NCI-H1092 (cell line): ENCODE measurements at places on chromosomes 1 and 21.
A peak's percentile ranks its signal among the peaks of the same experiment; 100 is the strongest.

GRCh38 chr21:39972976-39973770 is 105.9 kb downstream of the PCP4 start:
- DNase-seq, result no peak

GRCh38 chr1:208333676-208334075 is 89.5 kb upstream of the PLXNA2 start:
- DNase-seq, result no peak

DNA sequence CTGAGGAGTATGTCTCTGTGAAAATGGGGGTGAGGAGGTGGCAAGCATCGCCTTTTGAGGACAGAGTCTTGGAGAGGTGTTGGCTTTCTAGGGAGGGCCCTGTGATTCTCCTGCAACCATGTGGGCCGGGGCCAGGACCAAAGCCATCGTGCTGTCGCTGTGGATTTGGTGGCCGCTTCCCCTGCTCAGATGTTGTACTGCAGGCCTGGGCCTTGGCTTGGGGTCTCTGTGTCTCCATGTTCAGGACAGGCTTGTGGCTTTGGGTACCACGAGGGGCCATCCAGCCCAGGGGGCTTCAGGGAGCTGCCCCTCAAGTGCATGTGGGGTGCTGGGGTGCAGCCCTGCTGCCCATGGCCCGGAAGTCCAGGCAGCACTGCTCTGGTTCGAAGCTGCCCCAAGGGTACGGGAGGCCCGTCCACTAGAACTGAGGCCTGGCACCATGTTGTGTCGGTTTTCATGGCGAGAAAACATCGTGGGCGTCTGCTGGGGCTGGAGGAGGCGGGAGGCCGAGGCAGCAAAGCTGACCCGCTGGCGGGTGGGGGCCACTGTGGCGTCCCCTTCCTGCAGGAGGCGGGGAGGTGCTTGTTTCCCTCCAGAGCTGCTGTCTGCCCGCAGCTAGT is 55.4 kb downstream of the SKI start:
- DNase-seq, result no peak

DNA sequence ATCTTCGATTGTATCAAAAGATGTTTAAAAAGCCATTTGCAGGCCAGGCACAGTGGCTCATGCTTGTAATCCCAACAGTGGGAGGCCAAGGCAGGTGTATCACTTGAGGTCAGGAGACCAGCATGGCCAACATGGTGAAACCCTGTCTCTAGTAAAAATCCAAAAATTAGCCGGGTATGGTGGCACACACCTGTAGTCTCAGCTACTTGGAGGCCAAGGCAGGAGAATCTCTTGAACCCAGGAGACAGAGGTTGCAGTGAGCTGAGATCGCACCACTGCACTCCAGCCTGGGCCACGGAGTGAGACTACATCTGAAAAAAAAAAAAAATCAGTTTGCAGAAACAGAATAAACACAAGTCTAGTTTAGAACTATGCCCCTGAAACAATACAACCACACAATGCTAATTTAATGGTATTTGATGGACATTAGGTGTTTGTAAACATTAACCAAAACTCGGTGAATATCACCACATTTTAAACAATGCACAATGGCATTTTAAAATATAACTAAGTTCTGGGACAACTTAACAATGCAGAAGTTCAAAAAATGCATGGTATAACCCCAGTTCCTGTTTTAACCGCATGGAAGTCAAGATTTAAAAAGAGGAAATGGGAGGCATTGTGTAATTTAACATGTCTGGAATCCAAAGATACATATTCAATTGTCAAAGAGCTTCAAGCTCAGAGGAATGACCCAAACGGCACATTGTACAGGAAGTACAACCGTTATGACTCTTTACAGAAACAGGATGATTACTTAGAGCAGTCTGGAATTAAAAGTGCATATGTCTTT is 7.1 kb upstream of the PTTG1IP start:
- no peak for DNase-seq

DNA sequence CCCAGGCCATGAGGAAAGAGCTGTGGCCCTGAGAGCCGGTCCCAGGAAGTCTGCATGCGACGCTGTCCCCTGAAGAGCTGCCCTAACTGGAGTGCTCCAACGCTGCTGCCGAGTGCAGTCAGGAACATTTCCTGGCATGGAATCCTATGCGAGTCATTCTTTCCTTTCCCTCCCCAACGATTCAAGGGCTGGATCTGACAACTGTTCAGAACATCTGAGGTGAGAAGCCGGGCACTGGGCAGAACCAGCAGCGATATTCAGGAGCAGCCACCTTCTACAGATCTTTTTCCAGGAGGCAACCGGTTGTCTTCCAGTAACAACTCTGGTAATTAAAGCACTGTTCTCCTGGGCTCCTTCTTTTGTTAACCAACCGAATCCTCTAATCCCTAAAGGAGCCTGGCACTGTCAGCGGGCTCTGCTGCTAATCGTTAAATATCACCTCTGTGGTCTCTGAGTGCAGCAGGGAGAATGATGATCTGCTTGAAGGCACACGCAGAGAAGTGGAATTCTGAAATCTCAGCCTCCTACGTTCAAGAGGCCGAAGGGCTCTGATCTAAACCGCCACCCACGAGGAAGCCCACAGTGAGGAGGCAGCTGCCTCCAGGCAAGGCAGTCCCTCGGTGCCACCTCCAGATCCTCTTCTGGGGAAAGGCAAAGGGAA is 55.8 kb downstream of the SLC45A1 start:
- DNase-seq, result peak; percentile 35

DNA sequence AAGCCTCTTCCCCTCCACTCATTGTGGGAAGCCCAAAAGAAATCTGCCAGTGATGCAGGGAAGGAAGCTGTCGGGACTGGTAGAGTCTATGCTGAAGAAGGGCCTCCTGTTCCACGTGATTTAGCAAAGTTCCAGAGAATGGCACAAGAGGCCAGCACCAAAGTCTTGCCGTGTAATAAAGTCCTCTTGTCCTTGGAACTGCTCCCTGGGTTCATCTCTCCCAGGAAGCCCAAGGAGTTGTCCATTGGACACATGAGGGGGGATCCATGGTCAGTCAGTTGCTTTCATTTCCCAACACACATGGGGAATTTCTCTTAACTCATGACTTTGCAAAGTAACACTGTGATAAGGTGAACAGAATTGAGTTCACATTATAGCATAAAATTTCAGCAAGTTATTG is 116.1 kb upstream of the RAB4A start:
- no peak for DNase-seq

DNA sequence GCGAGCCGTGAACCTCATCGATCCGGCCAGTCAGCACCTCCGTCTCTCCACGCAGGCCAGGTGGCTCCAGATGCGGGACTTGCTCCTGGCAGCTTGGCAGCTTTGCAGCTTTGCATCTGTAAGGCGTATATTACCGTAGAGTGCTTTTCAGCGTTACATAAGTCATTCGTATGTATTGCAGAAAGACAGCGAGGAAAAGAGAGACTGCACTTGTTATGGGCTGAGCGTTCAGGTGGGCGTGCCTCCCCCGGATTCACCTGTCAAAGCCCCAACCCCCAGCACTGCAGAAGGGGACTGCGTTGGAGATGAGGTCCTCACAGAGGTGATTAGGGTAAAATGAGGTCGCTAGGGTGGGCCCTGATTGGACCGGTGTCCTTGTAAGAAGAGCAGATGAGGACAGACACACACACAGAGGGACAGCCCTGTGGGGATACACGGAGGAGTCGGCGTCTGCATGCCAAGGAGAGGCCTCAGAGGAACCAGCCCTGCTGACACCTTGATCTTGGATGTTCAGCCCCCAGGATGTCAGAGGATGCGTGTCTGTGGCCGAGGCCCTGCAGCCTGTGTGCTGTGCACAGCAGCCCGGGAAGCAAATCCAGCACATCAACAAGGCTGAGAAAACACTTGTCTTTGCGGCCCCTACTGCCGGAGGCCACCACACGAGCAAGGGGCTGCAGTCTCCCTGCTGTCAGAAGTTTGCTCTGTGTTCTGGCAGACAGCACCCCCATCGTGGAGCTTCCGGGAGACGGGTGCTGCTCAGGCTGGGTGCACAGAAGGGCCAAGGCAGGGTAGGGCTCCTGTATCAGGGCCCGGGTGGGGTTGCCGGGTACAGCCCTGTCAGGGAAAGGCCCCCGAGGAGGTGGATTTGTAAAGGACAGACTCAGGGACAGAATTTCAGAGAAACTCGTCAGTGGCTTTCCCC is 10.9 kb upstream of the AGPAT3 start:
- DNase-seq, result no peak

- DNase-seq, result no peak
Measured at GRCh38 chr1:69315823-69316222, 251.9 kb upstream of the LRRC7 start.

DNA sequence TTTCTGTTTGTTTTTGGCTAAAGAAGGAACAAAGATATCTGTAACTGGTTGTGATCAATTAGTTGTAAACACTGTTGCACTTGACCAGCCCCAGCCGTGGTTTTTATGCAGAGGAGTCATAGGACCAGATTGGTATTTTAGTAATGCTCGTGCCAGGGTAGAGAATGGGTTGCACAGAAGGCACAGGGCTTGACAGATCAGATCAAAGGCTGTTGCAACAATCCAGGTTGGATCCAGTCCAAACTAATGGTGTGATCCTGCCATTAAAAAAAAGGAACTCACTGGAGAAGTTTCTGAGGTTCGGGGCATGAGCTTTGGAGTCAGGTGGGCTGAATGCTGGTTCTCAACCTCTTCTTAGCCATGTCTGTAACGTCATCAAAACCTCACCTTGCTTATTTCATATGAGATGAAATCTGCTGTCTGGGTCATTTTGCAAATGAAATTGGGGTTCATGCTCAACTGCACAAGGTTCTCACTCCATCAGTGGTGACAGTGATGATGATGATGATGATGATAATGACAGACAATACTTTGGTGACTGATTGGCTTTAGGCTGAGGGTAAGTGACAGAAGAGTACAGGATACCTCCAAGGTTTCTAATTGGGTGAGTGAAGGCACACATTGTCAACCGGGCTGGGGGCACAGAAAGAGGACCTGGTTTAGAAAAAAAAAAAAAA is 43.1 kb downstream of the ZNF281 start:
- DNase-seq, result no peak
